ENCODE measurements at places on chromosomes 13 and 19. TPM values are rescaled to one million over a fixed set of nuclear protein-coding genes. Genes with fewer than 3 reads are reported as not detected.
A peak's percentile ranks its signal among the peaks of the same experiment; 100 is the strongest.

GRCh38 chr13:106533101-106533942 is 2.1 kb downstream of the EFNB2 start:
- peak; percentile 81 for DNase-seq

DNA sequence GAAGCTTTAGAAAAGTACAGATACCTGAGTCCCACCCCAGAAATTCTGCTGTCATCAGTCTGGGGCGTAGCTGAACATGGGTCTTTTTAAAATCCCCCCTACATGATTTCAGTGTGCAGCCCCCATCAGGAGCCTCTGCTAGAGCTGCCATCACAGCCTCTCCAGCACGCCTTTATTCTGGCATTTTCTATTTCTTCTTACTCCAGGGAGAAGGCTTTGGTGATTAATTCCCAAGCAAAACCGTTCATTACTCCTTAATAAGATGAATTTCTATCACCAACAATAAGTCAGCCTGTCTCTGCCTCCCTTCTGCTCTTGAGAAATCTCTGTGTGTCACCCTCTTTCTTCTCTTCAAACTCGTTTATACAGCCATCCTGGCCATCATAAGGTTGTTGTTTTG is 160.3 kb downstream of the KATNAL1 start:
- no peak for DNase-seq

Gene AMH
- 71.6 TPM for total RNA-seq

Gene USHBP1
- 0.57 TPM for total RNA-seq
